KBM-7 (cell line): ENCODE measurements at places on chromosomes 4 and X.

DNA sequence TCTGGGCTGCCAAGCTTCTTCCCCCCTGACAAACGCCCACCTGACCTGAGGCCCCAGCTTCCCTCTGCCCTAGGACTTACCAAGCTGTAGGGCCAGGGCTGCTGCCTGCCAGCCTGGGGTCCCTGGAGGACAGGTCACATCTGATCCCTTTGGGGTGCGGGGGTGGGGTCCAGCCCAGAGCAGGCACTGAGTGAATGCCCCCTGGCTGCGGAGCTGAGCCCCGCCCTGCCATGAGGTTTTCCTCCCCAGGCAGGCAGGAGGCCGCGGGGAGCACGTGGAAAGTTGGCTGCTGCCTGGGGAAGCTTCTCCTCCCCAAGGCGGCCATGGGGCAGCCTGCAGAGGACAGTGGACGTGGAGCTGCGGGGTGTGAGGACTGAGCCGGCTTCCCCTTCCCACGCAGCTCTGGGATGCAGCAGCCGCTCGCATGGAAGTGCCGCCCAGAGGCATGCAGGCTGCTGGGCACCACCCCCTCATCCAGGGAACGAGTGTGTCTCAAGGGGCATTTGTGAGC lies 37.0 kb downstream of the HTRA3 start:
- no peak for DNase-seq

DNA sequence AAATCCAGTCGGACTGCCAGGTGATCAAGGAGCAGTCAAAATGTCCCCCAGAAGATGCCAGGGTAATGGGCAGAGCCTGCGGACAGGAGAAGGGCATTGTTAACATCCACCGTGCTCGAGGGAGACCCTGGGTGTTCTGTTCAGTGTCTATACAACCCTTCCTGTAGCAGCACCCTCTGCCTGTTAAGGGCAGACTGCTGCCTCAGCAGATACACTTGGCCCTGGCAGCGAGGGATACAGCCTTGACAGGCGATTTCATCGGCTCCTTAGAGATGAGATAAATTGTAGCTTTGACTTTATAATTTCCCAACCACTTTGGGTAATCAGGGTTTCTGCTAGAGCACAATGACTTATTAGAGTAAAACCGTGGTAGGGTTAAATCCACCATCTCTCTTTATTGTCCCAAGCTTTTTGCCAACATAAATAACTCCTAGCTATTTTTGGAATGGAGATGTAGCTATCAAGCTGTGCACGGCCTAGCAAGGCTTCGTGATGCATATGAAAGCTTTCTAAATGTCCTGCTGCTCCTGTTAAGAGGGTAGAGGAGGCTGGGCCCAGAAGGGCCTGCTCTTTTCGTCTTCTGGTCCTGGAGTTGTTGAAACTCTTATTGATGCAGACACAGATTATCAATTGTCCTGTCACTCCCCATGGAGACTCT lies 195.9 kb downstream of the CPEB2 start:
- DNase-seq, result no peak

- no peak for DNase-seq
Observed at GRCh38 chrX:53005327-53005726, 43.3 kb upstream of the GPR173 start.

GRCh38 chr4:144645102-144645630 lies 790 bp upstream of the HHIP start:
- DNase-seq, result no peak

GRCh38 chr4:75634281-75634680 lies 4.0 kb upstream of the CDKL2 start:
- no peak for DNase-seq

- DNase-seq, result peak; percentile 82
Observed at GRCh38 chr4:76197971-76198410, 15.6 kb downstream of the SCARB2 start.

DNA sequence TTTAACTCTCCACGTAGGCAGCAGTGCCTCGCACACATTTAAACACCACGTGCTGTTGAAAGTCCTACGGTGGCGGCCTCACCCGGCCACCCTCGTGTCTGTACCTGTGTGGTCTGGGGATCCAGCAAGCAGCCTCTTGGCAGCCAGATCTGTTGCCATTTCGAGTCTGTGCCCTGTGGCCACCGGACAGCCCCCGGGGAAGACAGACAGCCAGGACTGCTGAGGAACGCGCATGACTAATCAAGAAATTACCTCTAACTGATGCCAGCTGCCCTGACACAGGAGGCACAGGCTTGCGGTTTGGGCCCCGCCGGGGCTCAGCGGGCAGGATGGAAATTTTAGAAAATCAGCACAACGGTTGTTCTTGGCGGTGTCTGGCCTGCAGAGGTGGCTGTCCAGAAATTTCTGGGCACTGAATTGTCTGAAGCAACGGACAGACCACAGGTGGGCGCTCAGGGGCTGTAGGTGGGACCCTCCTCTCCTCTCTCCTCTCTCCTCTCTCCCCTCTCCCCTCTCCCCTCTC lies 15.6 kb upstream of the ASMTL start:
- peak; percentile 98 for DNase-seq

- no peak for DNase-seq
Observed at GRCh38 chr4:53551958-53552357, 39.3 kb downstream of the LNX1 start.

DNA sequence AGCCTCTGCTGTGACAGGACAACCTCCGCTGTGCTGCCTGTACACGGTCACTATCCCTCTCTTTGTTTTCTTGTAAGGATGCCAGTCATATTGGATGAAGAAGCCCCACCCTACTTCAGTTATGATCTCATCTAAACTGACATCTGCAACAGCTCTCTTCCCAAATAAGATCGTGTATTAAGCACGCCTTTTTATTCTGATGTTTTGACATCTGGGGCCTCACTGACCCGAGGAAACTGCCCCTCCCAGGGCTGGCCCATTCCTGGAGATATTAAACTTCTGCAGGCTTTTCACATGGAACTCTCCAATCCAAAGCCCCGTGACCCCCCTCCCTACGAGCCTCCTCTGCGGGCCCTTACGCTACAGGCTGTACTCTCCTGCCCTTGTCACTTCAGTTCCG lies 232.0 kb downstream of the ARHGAP10 start:
- DNase-seq, result no peak

- no peak for DNase-seq
Observed at GRCh38 chr4:78355306-78355705, 196.3 kb upstream of the ANXA3 start.

DNA sequence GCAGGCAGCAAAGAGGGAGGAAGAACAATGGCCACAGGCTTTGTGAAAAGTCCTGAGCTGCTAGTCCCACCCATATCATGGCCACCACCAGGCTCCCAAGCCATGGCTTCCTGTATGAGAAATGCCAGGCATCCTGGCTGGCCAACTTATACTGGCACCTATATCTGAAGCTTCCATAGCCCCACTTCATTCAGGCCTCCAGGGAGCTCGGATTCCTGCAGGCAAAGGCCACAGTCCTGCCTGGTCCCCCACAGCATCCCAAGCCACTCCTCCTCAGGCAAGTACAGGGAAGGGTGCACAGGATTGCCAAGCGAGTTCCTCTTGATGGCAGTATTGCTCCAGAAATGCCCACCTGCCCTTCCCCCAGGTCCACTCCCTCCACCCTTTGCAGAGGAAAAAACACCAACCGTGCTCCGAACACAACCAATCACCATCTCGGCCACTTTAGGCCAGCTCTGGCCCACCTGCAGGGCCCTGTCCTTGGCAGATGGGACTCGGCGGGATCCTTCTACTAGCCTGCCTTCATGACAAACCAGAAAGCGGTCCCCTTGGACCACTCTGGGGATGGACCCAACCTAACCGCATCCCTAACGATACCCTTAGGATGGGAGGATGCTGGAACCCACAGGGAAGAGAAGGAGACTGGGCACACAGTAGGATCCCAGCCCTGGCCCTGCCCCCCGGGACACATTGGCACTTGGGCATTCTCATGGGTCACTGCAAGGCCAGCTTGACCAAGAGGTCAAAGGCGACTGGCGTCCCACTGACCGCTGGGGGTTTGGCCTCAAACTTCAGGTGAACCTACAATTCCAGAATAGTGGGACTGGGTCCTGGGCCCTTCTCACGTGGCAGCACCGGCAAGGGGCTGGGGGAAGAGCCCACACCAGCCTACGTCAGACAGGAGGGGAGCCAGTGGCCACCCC lies 220.4 kb upstream of the AGTR2 start:
- peak; percentile 8 for DNase-seq

GRCh38 chr4:173466101-173466500 lies 63.9 kb downstream of the HAND2 start:
- DNase-seq, result no peak

GRCh38 chr4:82232891-82233290 lies 140.9 kb downstream of the HNRNPD start:
- DNase-seq, result no peak

- no peak for DNase-seq
Observed at GRCh38 chr4:25881193-25881592, 18.4 kb upstream of the SEL1L3 start.

GRCh38 chr4:149886786-149887490 lies 71.3 kb upstream of the IQCM start:
- no peak for DNase-seq
